ENCODE measurements at places on chromosomes 4 and X.

DNA sequence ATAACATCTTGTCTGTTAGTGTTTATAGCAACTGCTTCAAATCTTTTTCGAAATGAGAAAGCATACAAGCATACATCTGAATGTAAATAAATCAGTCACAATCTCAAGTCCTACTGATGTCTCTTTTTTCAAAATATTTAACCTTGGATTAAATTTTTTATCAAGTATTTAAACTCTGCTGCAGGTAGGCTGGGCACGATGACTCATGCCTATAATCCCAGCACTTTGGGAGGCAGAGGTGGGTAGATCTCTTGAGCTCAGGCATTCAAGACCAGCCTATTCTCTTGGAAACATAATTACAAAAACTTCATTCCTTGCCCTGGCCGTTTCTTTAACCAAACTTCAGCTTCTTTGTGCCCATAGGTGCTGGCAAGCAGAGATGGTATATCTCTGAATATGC is 540.3 kb upstream of the GALNT7 start:
- DNase-seq, result no peak

DNA sequence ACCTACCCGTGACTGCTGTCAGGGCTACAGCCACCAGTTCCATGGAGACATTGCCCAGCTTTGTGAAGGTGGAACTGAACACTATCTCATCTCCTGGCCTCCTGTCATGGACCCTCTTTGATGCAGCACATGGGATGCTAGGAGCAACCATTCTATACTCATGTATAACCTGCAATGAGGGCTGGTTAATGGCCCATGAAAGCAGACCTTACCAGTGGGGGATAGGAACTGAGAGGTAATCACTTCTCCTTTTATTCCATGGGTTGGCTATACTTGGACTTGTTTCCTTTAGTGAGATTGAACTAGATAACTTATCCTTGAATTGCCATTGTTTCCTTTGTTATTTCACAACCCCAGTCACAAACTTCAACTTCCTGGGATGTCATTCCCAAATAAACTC is 310.6 kb downstream of the BMPR1B start:
- DNase-seq, result no peak

GRCh38 chr4:17447675-17448298 is 64.1 kb downstream of the QDPR start:
- DNase-seq, result peak; percentile 84

DNA sequence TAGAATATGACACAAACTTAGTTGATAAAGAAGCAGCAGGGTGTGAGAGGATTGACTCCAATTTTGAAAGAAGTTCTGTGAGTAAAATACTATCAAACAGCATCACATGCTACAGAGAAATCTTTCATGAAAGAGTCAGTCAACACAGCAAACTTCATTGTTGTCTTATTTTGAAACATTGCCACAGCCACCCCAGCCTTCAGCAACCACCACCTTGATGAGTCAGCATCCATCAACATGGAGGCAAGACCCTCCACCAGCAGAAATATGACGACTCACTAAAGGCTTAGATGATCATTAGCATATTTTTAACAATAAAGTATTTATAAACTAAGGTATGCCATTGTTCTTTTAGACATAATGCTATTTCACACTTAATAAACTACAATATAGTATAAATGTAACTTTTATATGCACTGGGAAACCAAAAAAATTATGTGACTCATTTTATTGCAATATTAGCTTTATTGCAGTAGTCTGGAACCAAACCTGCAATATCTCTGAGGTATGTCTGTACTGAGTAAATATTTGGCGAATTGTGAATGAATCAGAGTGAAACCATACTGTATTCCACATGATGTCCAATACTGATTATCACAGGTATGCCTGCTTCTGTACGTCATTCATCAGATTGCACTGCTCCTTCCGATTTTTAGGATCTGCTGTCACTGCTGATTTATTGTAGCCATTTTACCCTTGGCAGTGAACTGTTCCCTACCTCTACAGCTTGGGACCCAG is 11.6 kb downstream of the FRMPD4 start:
- no peak for DNase-seq

GRCh38 chrX:26100421-26100920 is 37.7 kb upstream of the MAGEB18 start:
- peak; percentile 1 for DNase-seq

DNA sequence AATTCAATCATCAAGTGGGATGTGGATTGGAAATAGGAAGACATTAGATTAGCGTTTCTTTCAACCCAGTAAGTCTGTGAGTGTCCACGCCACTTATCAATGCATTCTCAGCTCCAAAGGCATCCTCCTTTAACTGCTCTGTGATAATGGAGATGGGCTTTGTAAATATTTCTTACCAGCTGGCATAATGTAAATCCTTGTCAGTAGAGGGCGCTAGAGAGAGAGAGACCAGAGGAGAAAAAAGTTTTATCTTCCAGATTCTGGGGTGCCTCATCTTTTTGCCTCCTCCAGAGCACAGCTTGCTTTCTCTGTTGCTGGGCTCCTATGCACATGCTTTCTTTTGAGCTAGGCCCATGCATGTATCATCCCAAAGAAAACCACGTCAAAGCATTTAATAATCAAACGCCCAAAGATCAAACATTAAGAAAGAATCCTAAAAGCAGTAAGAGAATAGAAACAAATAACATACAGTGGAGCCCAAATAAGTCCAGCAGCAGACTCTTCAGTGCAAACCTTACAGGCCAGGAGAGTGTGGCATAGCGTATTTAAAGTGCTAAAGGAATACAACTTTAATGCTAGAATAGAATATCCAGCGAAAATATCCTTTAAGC is 9.6 kb upstream of the MTMR1 start:
- peak; percentile 55 for DNase-seq

DNA sequence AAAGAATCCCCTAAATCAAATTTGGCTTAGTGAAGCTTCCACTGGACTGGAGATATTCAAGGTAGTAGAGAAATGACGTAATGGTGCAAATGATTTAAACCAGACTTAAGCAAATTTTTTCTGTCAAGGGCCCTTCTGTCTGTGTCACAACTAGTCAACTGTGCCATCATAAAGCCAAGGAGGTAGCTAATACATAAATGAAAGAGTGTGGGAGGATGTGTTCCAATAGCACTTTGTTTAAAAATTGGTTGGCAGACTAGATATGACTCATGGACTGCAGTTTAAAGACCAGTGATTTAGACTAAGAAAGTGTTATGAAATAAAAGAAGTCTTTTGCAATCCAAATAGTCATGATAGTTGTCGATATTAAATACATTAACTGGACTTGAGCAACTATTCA is 24.3 kb upstream of the TEX13C start:
- no peak for DNase-seq

DNA sequence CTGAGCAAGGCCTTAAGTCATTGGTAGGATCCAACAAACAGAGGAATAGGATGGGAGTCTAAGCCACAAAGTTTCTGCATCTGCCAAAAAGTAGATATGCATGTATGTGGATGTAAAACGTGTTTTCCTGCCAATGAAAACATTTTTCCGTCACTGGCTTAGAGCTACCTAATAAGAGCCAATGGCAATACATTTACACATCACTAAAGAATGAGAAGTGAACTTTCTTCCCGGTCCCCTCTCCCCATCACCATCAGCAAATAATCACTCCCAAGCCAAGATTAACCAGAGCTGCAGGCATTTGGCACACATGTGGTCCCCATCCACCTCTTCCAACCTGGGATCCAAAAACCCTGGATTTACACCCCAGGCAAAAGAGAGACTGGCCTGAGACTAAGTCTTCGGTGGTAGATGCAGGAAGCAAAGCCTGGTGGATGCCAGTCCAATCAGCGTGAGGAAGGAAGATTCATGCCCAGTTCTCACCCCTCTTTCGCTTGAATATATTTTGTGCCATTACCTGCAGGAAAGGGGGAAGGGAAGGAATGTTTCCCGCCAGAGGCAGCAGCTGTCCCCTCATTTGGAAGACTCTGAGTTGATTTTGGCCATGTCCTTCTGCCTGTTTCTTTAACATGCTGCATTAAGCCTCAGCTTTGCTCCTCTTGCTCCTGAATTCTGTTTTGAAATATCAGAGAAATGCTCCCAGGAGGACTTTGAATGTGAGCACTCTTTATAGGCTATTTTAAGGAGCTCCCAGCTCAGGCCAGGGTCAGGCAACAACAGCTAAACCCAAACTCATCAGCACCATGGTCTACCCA is 131.4 kb downstream of the CHIC2 start:
- DNase-seq, result no peak

DNA sequence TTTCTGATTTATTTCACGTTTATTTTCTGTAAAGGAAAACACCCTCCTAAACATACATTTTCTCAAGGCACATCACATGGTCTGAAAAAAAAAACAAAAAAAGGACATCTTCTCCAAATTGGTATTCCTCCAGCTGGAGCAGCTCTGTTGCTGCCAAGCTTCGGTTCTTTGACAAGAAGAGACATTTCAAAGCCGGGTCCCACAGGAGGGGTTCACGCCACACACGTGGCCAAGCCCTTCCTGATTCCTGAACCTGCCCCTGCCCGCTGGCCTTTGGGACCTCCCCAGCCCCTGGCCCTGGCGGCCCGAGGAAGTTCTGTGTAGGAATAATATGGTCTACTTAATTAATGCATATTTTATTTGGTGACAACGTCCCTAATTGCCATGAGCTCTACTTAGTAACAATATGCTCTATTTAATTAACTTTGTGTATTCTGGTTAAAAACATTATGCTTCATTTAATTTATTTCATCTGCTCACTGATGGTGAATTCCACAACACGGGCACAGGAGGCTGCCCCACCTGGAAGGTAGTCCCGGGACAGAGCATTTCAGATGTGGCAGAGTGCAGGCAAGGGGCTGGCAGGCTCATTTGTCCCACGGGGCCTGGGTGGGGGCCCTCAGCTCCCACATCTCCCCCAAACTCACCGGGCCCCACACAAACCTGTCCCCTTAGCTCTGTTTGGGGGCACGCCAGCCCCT is 5.4 kb upstream of the RGS12 start:
- DNase-seq, result no peak

DNA sequence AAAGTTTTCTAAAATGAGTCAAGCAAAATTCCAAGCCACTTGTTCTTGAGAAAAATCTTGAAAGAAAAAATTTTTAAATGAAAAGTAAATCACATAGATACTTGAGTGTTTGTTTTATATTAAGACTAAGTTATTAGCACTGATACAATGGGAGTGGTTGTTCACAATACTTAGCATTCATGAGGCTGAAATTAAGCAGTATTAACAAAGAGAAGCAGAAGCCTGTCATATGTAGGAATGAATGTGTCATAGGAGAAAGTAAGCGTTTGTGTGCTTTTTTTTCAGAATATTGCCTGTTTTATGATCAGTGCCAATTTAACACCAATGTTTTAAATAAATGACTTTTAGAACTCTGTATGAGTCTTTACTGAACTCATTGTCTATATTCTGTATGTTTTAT is 37.6 kb downstream of the PLS3 start:
- DNase-seq, result no peak

GRCh38 chr4:67288964-67289363 is 256.3 kb downstream of the CENPC start:
- peak; percentile 52 for DNase-seq

DNA sequence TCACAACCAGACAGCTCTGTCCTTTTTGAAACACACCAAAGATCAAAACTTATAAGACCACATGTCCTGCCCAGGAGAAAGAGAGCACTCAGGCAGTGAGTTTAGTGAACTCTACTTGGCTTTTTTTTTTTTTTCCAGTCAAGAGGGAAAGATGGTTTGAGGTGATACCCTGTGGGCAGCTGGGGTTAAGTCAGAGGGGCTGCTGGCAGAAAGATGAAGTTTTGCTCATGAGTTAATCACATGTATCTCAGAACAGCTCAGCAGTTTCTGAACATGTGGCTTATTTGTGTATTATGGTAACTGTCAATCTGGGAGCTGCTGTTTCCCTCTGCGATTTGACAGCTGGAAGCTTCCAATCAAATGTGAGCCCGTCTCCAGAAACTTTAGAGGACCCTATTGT is 56.4 kb upstream of the MAP3K15 start:
- no peak for DNase-seq

DNA sequence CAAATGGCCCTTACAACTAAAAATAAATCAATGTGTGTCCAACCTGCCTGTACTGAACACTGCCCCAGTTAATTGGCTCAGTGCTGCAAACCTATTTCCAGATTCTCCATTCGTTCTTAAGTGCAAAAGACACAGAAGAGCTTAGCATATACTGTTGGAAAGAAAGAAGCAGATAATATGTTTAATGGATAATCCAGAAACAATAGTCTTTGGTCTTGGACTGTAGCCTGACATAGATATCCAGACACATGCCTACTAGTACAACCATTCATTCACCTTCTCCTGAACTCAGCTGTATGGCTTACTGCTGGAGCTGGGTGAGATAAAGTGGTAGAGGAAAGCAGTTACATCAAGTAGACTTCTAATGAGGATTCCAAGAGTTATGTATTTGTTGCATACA is 77.0 kb downstream of the LUZP4 start:
- no peak for DNase-seq

- DNase-seq, result no peak
Observed at GRCh38 chrX:63993936-63994335, 208.9 kb upstream of the ARHGEF9 start.

DNA sequence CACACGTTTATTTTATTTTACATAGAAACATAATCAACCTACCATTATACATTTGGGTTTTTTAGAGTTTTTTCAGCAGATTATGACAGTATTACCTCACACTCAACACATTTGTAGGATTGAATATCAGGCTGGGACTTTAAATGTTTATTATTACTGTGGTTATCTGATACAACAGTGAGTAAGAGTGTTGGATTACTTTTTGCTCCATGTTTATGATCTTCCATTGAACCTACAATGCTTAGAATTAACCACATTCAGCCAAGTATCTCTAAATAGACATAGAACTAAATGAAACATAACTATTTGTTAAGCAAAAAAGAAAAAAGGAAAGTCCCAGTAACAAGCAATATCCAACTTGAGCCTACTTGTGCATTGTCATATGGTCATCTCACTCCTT is 607.4 kb upstream of the PITX2 start:
- DNase-seq, result no peak

- no peak for DNase-seq
Observed at GRCh38 chrX:41050359-41050758, 34.9 kb upstream of the USP9X start.

DNA sequence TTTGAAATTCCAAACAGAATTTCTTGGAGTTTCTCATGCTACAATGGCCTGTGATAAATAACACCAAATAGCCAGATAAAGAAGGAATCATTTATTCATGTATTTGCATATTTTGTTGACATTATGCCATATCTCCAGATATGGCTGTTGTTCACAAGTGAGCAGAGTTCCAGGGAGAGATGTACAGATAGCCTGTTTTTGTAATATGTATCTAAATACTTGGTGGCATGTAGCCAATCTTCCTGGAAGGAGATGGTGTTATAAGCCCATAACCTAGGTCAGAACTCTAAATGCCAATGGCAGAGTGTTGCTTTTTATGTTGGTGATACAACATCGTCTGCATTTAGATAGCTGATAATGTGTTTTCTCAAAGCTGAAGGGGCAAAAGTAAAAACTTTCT is 292.2 kb downstream of the FBXO8 start:
- no peak for DNase-seq

DNA sequence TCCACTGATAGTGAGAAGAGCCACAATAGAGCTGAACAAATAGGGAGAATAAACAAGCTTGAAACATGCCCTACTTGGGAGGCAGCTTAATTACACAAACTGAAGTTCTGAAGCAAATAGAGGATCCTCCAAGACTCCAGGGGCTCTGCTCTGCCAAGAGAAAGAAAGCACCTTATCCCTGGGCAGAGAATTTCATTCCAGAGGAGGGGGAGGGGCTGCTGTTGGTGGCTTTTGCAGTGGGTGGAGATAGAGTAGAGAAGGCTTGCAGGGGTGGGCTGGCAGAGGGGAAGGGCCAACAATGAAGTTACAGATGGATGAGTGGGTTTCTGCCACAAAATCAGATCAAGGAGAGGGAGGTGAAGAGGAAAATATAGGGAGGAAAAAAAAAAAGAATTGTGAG is 1.0 kb upstream of the LPAR4 start:
- peak; percentile 62 for DNase-seq

- DNase-seq, result no peak
Observed at GRCh38 chrX:56802428-56802827, 73.4 kb downstream of the NBDY start.

All from neural progenitor cell (in vitro differentiated cells).